ENCODE measurements at places on chromosomes 3 and 15. TPM values are rescaled to one million over a fixed set of nuclear protein-coding genes. Genes with fewer than 3 reads are reported as not detected.

Gene OCA2
- not detected for total RNA-seq

Gene TERC
- 101 TPM for total RNA-seq

Gene C3orf20
- total RNA-seq, result not detected

Gene SLC22A13
- 0.91 TPM for total RNA-seq

Gene TBC1D2B
- total RNA-seq, result 8.2 TPM

Gene KBTBD8
- total RNA-seq, result 5.9 TPM

Gene PAQR5
- total RNA-seq, result 0.91 TPM

Gene LRRC34
- total RNA-seq, result 5.6 TPM

Gene PARP3
- 4.4 TPM for total RNA-seq

Gene SPINT1
- total RNA-seq, result 3.8 TPM

Gene SLC27A2
- total RNA-seq, result 1.3 TPM

Gene GOLGA8T
- 1.5 TPM for total RNA-seq

Gene RPP25
- 2.2 TPM for total RNA-seq

Gene RPS17
- 3,207 TPM for total RNA-seq

Gene C15orf40
- 22.2 TPM for total RNA-seq

Gene SPCS1
- total RNA-seq, result 132 TPM

Gene TEX9
- 7.3 TPM for total RNA-seq

Gene THRB
- total RNA-seq, result 0.15 TPM

Gene CNTN3
- 0.09 TPM for total RNA-seq

Gene DNAH1
- 0.74 TPM for total RNA-seq

Gene CILP
- 0.03 TPM for total RNA-seq

Gene LMAN1L
- not detected for total RNA-seq

Gene DHX36
- total RNA-seq, result 52.2 TPM

Gene SYNPR
- not detected for total RNA-seq

Gene GOLGA8R
- total RNA-seq, result not detected

Gene ERICH6
- not detected for total RNA-seq

Gene ISL2
- 3.2 TPM for total RNA-seq
